HT1080 (cell line): ENCODE measurements at places on chromosomes 2 and 18.
A peak's percentile ranks its signal among the peaks of the same experiment; 100 is the strongest.

- DNase-seq = peak; percentile 70
Observed at GRCh38 chr2:121596221-121597080, 52.8 kb downstream of the CLASP1 start.

DNA sequence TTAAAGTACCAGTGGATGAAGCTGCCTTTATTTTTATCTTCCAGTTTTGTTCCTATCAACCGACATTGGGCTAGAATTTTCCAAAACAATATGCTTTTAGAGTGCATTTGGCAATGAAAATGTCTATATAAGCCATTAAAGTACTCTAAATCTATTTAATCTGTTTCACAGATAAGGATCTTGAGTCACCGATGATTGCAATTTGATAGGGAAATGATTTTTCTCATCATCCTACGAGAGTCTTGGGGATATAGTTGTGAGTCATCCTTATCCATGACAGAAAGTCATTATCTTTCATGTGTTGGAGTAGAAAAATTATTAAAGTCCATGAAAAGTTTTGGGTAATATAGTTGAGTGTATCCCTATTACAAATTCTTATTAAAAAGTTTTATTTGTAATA lies 26.1 kb downstream of the SLC39A10 start:
- DNase-seq = no peak

DNA sequence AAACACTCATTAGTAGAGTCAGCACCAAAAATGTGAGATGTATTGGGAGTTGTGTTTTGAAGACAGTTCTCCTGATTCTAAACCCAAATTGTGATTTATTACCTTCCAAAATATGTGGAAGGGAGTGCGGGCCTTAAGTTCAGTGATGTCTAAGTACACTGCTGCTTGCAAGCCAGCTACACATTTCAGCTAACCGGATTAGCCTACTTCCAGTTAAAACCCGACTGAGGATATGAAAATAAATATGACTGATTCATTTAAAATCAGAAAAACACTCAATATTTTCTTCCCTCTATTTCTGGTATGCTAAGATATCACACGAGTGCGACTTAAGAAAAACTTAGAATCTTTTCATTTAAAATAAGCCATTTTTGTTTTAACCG lies 907 bp downstream of the FHL2 start:
- DNase-seq = no peak

DNA sequence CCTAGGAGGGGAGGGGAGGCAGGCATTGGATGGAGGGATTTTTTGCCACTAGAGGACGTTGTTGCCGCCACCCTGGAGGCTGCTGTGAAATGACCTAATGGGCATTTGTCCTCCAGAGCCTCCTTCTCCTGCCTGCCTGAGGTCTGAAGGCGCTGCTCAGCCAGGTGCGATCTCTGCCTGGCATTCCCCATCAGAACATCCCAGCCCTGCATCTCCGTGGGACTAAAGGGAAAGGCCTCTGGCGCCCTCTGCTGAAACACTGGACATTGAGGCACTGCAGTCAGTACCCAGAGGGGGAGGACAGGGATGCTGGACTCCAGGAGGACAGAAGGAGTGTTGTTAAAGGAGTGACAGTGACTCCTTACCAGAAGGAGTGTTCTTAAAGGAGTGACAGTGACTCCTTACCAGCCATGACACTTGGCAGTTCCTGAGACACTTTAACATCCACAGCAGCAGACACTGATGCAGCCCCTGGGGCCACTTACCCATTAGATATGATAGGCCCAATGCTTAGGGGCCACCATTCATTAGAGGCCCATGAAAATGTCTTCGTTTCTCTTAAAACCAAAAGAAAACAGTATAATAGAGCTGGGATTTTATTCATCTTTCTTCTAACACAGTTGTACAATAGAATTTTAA lies 17.0 kb downstream of the THNSL2 start:
- no peak for DNase-seq

GRCh38 chr2:98870516-98871158 lies 65.4 kb downstream of the CRACDL start:
- no peak for DNase-seq

- no peak for DNase-seq
Observed at GRCh38 chr18:59986139-59986538, 86.3 kb downstream of the PMAIP1 start.

- peak; percentile 21 for DNase-seq
Observed at GRCh38 chr2:110120171-110121051, 4.8 kb upstream of the MALL start.

DNA sequence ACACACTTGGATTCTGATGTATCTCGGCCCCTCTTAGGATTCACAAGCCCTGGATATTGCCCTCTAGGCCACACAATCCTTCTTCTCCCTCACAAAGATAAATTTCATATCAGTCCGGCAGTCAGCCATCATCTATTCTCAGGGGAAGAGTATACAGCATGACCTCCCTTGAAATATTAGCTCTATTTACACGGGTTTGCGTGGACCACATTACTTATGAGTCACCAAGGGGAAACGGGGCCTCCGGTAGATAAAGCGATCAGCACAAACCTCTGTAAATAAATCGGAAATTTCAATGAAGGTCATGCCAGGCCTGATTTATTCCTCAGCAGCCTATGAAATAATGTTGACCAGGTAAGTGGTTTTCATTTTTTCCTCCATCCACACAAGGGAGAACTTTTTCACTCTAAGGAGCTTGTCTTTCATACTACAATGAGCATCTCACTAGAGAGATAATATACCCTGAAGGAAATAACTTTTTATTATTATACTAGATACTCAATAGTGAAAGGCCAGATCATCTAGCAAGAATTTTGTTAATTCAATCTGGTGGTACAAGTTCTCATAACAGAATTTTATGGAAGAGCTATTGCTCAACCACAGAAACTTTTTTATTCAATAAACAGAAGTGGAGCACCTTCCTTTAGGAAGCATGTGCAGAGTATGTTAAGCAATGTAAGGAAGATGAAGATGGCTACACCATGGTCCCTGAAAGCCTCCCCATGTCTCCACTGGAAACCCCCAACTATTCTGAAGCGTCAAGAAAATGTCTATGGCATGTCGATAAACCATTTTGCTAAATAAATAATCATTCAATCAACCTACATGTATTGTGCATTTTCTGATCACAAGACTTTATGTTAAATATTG lies 125.2 kb upstream of the PIK3C3 start:
- peak; percentile 69 for DNase-seq

DNA sequence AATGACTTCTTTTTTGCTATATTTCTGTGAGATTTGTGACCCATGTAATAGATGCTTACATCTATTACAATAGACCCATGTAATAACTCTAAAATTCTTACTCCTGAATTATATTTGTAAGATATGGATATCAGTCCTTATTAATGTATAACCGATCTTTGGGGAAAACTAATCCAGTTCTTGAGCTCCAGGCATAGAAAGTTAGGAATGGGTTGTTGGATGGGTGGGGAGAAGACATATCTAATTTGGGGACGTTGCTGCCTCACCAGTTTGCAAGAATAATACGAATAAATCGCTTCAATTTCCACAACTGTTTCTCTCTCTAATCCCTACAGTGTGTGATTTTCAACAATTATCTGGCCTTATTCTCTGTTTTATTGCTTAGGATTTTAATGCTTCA lies 13.5 kb downstream of the CAVIN2 start:
- DNase-seq = no peak

DNA sequence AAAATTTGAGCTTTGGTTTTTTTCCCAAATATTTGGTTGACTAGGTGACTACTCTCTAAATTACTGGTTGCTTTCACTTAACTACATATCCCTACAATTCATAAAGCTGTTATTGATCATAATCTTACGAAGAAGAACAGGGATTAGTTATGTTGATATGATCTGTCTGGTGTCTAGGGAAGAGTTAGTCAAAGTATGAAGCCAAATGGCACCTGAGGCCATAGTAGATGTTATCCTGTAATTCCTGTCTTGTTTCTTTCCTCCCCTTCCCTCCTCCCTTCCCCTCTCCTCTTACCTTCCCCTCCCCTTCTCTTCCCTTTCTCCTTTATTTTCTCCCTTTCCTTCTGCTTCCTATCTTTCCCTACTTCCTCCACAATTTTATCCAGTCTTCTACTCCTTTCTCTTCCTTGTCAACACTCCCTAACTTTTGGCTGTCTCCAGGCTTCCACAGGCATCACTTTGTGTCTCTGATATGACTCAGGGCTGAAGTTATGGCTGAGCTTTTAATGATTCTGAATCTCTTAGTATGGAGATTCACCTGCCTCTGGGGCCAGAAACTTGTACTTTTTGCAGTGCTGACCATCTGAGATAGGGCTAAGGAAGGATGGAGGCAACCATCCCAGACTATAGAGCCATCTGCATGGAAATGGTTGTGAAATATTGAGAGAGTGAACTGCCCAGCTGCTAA lies 149.9 kb upstream of the TCF4 start:
- DNase-seq = no peak

DNA sequence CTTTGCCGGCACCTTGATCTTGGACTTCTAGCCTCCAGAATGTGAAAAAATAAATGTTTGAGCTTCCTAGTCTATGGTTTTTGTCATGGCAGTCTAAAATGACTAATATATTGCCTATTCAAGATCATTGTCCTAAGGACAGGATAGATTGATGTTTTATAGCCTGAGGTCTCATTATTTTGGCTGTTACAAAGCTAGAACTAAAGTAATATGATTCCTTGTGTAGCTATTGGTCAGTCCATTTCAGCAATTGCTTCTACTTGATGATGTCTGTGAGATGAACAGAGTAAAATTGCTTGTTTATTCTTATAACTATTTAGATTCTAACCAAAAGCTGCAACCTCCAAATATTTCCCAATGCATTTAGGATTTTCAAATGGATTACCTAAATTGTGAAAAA lies 145.0 kb downstream of the HRH4 start:
- no peak for DNase-seq
